ELF-1 (cell line): ENCODE measurements at places on chromosomes 2 and 18.
A peak's percentile ranks its signal among the peaks of the same experiment; 100 is the strongest.

GRCh38 chr2:119531292-119531691 lies 7.0 kb upstream of the SCTR start:
- peak; percentile 14 for DNase-seq

- DNase-seq: no peak
Observed at GRCh38 chr2:200814917-200815316, 3.2 kb downstream of the BZW1 start.

DNA sequence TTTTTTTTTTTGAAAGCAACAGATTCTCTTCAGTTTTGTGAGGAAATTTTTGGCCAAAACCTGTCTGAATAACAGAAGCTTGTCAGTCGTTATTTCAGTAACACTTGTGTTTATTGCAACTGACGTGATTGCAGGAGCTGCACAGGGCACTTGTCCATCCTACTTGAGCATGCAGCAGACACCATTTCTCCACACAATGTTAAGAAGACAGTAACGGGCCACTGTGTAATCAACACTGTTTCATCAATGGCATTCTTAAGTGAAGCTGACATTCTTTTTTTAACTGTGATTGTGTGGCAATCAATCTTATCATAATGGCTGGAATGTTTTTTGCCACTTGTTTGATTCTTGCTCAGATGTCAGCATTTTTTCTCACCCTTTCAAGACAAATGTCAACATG lies 50.1 kb upstream of the PIEZO2 start:
- no peak for DNase-seq

- DNase-seq: no peak
Observed at GRCh38 chr2:222399038-222399783, 25.1 kb upstream of the SGPP2 start.
